ENCODE measurements at places on chromosomes 6 and 20.
A peak's percentile ranks its signal among the peaks of the same experiment; 100 is the strongest.

DNA sequence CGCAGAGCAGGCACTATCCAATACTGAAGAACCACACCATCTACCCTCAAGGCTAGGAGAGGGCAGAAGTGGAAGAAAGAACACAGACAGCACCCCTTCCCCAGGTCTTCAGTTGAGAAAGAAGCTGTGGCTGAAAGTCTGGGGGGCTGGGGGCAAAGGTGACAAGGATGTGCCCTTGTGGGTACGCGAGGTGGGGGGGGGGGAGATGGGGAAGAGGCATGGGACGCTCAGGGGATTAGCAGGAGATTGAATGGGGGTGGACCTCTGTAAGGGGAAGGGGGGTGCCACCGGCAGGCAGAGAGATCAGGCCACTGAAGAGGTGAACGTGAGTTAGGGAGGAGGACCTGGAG lies 1.1 kb downstream of the B4GALT5 start:
- DNase-seq, result no peak

- DNase-seq, result no peak
These were observed 62.6 kb downstream of the BANF2 start for GRCh38 chr20:17762243-17762872.

GRCh38 chr20:57783196-57783595 lies 73.4 kb upstream of the PMEPA1 start:
- DNase-seq, result no peak

- DNase-seq, result peak; percentile 44
These were observed 23.7 kb downstream of the PEX7 start for GRCh38 chr6:136846046-136846445.

DNA sequence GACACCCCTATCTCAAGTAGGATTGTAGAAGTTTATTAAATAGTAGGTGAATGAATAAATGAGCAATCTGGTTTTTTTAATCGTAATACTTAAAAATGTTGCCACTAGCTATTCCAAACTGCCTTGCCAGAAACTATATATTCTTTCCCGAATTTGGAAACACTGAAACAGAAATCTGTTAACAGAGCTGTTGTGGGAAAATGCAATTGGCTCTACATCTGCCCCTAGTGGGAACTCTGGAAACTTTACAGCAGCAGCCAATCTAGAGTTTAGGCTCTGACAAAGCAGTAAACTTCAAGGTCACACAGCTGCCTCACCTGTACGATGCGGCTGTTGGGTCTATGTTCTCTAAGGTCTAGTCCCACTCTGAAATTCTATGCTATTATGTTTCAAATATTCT lies 41.7 kb downstream of the SYNE1 start:
- no peak for DNase-seq

Measured in CD4-positive, alpha-beta T cell treated with Interleukin-4 for 4 hours (primary cell).